ENCODE measurements at places on chromosomes 2 and 18.

GRCh38 chr2:37670378-37671008 lies 949 bp downstream of the CDC42EP3 start:
- no peak for DNase-seq

DNA sequence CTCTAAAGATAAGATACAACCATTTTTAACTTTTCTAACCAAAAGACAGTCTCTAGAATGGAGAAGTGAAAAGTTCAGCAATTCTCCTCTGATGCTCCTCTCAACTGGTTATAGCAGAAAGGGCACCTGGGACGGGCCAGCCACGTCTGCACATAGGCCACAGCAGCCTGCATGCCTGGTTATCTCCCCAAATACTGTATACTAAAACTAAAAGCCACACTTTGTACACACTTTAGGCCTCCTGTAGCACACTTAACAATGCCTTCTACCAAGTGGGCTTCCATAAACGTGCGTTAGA lies 179.1 kb downstream of the ANKRD44 start:
- no peak for DNase-seq

DNA sequence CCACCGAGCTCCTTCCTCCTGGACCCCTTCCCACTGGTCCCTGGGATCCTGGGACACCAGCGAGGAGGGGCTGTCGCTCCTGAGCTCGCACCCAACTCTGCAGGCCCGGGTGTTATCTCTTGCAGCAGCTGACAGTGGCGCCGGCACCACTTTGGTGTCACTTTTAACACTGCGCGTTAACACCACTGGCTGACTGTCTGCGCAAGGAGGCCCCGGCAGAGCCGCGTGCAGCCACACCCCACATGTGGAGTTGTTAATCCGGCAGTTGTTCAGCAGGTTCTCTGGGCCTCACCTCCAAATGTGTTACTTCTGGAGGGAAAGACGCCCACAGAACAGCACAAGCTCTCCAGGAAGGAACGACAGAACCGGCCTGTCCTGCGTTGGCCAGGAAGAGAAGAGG lies 155.0 kb upstream of the GLI2 start:
- no peak for DNase-seq

GRCh38 chr2:70743677-70744076 lies 24.3 kb downstream of the ADD2 start:
- no peak for DNase-seq

DNA sequence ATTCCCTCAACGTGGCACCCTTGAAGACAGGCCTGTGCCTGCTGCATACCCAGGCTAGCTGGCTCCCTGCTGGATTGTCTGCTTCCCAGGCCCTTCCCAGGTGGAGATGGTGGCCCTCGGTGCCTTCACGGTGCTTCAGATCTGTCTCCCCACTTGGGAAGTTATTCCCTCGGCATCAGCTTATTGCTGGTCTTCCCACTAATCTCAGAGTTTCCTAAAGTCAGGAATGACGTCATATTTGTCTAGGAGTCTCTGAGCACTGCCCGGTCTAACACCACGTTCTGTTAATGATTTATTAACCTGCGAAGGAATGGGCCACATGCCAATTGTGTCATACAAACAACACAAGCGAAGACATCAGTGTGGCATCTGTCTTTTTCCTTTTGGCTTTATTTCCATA lies 269.8 kb upstream of the ID2 start:
- no peak for DNase-seq

DNA sequence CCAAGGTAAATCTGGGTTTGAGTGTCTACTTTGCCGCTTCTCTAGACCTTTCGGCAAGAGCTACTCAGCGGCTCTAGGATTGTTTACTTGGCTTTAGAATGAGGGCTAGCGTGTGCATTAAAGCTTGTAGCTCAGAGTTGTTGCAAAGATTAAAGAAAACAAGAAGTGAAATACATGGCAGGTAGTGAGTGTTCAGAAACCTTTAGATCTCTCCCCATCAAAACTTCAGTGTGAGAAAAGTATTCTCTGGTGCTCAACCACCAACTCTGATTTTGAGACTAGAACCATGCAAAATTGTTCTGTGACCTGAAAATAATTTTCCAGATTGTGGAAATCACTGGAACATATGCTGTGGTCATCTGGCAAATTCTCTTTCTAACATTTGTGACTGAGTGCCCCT lies 512.0 kb downstream of the CMPK2 start:
- no peak for DNase-seq

GRCh38 chr18:28313602-28314001 lies 136.7 kb upstream of the CDH2 start:
- DNase-seq = no peak

DNA sequence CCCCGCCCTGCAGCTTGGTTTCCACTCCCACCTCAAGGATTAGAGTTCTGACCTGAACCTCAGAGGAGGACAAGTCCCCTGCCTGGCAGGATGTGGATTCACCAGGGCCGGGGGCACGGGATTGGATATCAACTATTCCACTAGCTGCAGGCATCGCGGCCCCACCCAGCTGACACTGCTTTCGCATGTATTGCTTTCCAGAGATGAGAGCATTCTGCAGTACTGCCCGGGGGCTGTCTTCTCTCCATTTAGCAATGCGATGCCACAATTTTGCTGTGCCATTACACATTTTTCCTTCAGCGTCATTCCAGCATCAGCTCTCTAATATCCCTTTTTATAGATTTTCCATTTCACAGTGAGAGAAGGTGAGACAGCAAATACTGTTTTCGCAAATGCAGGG lies 42.0 kb downstream of the CTIF start:
- DNase-seq = no peak

DNA sequence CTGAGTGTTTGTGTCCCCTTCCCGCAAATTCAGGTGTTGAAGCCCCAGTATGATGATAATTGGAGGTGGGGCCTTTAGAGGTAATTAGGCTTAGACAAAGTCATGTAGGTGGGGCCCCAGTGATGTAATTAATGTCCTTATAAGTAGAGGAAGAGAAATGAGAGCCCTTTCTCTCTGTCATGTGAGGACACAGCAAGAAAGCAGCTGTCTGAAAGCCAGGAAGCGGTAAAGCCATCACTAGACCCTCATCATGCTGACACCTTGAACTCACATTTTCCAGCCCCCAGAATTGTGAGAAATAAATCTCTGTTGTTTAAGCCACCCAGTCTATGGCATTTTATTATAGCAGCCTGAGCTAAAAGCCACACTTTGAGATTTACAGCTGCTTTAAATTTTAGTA lies 1580.0 kb downstream of the LRP1B start:
- DNase-seq = no peak

DNA sequence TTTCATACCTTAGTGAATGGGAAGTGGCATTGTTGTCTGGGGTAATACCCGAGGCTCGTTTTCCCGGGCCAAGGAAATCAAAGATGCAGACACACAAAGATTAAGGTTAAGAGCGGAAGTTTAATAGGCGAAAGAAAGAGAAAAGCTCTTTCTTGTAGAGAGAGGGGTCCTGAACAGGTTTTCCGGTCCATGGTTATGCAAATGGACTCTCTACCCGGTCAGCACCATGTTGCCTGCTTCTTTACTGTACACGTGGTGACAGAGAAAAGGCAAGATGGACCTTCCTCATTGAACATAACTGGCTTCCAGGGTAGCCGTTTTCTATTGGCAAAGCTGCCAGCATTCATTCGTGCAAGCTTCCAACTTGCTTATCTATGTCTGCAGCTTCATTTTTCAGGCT lies 2063.5 kb downstream of the SUCLG1 start:
- no peak for DNase-seq

- no peak for DNase-seq
Measured at GRCh38 chr2:6824962-6825361, 40.7 kb downstream of the CMPK2 start.

- DNase-seq = no peak
Measured at GRCh38 chr18:42336139-42336538, 381.1 kb downstream of the PIK3C3 start.

DNA sequence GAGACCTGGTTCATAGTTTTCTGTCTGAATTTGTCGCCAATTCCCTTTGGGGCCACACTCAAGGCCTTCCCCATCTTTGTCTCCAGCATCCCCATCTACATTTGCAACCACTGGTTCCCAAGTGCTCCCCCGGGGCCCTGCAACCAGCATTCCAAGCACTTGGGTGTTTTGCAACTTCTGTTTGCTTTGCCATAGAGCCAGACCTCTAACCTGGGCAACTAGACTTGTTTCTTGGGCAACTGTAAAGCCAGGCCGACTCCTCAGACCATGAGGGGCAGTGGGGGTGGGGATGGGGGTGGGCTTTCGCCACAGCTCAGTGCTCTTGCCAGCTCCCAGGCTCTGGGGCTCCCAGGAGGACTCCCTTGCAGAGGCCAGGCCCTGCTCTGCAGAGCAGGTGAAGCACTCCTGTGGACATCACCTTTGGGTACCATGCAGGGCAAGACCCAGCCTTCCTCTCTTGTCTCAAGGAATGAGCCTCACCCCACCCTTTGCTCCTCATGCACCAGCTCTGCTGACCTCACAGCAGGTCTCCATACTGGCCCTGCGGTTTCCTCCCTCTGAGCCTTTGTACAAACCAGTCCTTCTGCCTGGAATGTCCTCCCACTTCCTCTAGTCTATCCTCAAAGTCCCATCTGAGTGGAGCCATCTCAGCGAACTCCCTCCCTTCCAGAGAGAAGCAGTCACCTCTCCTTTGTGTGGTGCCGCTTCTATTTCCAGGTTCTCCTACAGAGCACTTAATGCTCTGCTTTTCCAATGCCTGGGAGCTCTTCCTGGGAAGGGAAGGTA lies 126.7 kb upstream of the MYCN start:
- no peak for DNase-seq

GRCh38 chr2:146130290-146130689 lies 1610.4 kb upstream of the ZEB2 start:
- no peak for DNase-seq

- no peak for DNase-seq
Measured at GRCh38 chr2:219065484-219065883, 4.8 kb upstream of the IHH start.

DNA sequence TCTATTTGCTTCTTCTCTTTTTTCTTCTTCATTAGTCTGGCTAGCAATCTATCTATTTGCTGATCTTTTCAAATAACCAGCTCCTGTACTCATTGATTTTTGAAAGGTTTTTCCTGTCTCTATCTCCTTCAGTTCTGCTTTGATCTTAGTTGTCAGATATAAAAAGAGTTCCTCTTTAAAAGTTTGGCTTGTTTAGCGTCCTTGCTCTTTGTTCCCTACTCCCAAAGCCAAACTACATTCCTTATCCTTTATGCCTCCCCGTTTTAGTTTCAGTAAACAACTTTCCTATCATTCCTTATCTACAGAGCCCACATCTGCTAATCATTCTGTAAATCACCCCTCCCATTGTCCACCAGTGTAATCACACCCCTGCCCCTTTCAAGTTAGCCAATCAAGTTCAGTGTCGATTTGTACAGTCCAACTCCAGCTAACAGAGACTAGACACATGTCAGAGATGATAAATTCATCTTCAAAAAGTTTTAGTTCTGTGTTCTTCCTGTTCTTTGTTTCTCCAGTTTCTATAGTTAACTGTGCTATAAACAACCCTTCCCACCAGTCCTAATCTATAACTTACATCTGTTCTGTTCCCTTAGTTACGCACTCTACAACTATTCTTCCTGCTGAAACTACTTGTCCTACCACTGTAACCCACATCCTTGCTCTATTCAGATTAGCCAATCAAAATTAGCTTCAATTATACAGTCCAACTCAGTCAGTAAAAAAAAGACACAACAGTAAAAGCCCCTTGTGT lies 44.4 kb downstream of the TFPI start:
- no peak for DNase-seq

DNA sequence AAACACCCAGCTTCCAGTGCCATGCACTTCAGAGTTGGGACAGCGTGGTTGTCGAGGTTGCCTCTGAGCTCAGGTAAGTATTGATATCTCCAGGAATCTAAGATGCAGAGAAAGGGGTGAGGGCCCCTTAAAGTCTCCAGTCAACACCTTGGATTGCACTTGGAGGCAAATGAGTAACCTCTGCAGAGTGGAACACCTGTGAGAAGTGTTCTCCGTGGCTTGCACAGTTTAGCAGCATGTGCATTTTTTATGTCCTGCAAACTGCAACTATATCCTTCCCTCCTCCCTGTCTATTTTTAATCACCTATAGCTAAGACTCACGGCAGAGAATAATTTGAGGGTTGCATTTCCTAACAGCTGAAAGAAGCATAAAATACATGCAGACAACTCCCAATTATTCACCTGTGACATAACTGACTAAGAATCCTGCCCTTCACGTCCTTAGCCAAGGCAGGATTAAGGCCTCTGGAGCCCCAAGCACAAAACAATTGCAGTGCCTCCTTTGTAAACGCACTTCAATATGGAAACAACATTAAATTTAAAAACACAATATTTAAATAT lies 1.6 kb upstream of the ZNF385B start:
- DNase-seq = no peak

GRCh38 chr2:11342551-11343367 lies 1.7 kb downstream of the ROCK2 start:
- DNase-seq = no peak

GRCh38 chr2:152406119-152406835 lies 71.3 kb downstream of the FMNL2 start:
- no peak for DNase-seq
